A549 treated with AZD2906 at 1 μM for 4 hours (cell line): ENCODE measurements at places on chromosomes 7 and 10. TPM values are rescaled to one million over a fixed set of nuclear protein-coding genes. Genes with fewer than 3 reads are reported as not detected.

The APBB1IP gene
- total RNA-seq: 4.9 to 6.1 TPM (median 5.2 TPM) in 5 replicates

The FAM24B gene
- 10.3 to 12.6 TPM (median 11.9 TPM) in 5 replicates for total RNA-seq

The NRAP gene
- 0.01 TPM in 1 of 5 replicates, not detected in the others for total RNA-seq

The VWA2 gene
- 0.03 to 0.06 TPM (median 0.03 TPM) in 4 of 5 replicates, not detected in the other for total RNA-seq

The PLAU gene
- total RNA-seq: 105 to 142 TPM (median 116 TPM) in 5 replicates

The CDNF gene
- 0.77 to 1.3 TPM (median 0.92 TPM) in 5 replicates for total RNA-seq

The FOXI2 gene
- not detected in 5 replicates for total RNA-seq

The AASS gene
- 0.06 to 0.14 TPM (median 0.10 TPM) in 5 replicates for total RNA-seq
